Left lung (tissue), 14 donors: ENCODE measurements at places on chromosomes 5 and 9. TPM values are rescaled to one million over a fixed set of nuclear protein-coding genes. Genes with fewer than 3 reads are reported as not detected.

DNA sequence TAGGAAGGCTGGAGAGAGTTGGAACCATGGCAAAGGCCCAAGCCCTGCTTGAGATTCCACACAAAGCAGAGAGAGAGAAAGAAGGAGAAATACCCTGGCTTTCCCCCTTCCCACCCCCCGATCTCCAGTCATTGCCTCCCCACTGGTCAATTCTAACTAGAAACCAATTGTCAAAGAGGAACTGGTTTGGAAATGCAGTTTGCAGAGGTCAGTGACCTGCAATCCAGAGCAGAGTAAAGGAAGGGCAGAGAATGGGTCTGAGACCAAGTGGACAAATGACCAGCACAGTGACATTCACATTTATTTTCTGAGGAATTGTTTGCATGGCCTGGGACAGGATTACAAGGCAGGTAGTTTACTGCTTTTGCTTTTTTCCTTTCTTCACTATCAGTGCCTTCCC is 37.5 kb upstream of the ZFYVE16 start:
- DNase-seq, result no peak

The KIAA0825 gene
- polyA plus RNA-seq, result 6.9 TPM

The STPG3 gene
- polyA plus RNA-seq, result 0.71 TPM

DNA sequence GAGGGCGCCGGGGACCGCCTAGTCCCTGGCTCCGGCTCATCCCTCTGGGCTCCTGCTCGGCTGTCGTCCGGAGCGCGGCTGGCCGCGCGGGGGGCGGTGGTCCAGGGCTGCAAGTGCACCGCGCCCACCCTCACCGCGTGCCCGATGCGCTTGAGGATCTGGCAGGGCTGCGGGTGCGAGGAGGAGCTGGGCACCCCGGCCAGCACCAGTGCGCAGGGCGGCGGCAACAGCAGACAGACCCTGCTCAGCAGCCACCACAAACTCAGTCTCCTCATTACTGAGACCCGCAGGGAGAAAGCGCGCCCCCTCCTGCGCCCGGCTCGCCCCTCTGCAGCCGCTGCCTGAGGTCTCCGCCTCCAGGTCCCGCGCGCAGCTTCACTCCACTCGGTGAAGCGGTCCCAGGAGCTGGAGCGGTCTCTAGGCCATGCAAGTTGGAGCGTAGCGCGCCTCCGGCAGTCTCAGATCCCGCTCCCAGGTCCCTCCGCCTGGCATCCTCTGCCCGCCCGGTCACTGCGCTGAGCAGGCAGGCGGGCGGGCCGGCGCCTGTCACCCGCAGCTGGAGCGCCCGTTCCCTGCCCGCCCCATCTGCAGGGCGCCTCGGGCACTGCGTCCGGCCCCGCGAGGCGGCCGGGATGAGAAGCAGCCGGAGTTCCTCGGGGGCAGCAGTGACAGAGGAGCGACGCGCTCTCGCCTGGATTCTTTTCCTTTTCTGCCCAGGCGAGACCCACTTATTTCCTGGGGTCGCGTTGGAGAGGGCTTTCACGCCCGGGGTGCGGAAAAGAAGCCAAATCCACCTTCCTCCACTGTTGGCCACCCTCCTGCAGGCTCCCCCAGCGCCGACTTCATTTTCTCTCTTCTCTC is 512 bp downstream of the GRIN3A start:
- peak; percentile 71 for DNase-seq

DNA sequence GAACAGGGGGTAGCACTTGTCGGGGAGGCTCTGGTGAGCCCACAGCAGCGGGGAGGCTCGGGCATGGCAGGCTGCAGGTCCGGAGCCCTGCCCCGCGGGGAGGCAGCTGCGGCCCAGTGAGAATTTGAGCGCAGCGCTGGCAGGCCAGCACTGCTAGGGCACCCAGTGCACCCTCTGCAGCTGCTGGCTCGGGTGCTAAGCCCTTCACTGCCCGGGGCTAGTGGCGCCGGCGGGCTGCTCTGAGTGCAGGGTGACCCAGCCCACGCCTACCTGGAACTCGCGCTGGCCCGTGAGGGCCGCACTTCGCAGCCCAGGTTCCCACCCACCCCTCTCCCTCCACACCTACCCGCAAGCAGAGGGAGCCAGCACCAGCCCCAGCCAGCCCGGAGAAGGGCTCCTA is 151.0 kb downstream of the NXNL2 start:
- no peak for DNase-seq

The PCDHB7 gene
- polyA plus RNA-seq, result 3.9 TPM

DNA sequence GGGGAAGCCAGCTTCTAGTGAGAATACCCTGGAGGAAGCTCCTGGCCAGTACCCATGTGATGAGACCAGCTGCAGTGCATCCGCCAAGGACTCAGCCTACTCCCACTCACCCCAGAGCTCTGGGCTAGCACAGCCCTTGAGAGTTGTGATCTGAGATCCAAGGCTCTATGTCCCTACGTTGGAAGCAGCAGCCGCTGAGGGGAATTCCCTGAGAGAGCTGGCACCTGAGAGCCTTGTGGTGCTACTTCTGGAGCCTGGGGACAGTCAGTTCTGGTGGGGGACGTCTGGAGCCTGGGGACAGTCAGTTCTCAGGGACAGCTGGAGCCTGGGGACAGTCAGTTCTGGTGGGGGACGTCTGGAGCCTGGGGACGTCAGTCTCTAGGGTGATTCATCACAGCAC is 39.2 kb downstream of the PDZD2 start:
- DNase-seq, result no peak

The GABRA1 gene
- 0.54 TPM for polyA plus RNA-seq

GRCh38 chr5:111116550-111116949 is 24.4 kb downstream of the WDR36 start:
- DNase-seq, result no peak

- DNase-seq, result no peak
These were observed 261.0 kb downstream of the SEMA5A start for GRCh38 chr5:9284781-9285307.

DNA sequence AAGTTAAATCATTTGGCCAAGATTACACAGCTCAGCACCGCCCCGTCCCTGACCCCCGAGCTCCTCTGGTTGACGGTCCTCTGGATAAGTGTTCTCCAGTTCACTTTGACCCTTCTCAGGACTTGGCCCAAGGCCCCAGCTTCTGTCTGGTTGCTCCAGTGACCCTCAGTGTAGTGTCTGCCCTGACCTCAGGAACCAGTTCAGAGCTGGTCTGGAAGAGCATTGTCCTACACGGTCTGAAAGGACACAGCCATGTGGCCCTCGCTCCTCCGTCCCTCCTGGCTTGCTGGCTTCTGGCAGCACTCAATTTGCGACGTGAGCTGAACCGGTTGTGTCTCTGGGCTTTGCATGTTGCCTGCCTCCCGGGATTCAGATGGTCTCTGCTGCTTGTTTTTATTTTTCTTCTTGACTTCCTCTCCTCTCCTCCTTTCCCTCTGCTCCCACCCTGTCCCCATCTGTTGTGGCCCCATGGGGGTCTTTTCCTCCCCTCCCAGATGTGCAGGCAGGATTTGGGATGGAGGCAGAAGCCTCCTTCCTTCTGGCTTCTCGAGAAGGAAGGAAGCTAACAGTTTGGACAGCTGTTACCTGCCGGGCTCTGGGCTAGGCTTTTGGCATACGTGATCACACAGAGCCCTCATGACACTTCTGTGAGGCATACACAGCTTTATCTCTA is 72.0 kb downstream of the PPARGC1B start:
- no peak for DNase-seq
